ENCODE measurements at places on chromosomes 5 and 9.

GRCh38 chr5:78473751-78474150, 113.3 kb downstream of the SCAMP1 start:
- DNase-seq = no peak

DNA sequence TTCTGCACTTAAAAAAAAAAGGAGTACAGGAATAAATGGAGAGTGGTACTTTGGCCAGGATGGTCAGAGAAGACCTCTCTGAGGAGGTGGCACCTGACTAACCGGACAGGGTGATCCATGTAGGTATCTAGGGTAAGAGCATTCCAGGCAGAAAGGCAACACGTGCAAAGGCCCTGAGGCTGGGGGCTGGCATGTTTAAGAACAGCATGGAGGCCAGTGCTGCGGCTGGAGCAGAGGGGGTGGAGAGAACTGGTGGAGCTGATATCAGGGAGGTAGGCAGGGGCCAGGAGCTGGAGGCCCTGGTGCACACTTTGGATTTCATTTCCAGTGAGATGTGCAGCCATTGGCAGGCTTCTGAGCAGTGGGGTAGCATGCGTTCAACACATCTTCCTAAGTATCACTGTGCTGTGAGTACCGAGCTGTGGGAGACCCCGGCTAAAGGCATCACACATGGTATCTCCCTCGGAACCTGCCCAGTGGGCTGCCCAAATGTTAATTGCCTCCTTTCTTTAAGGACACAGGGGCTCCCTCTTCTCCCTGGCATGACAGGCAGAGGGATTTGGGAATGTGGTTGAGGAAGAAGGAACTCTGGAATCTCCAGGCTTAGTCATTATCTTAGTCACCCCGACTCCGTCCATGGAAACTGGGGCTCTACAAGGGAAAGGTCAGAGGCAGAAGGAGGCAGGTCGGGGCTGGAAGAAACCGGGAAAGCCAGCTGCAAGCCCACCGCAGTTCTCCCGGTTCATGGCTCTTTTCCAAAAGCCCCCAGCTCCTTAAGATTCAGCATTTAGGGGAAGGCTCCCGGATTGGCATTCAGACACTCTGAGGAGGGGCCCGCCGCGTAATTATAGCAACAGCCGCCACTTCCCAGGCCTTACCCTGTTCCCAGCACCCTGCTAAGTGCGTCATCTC, 18.6 kb downstream of the SLC6A7 start:
- no peak for DNase-seq

DNA sequence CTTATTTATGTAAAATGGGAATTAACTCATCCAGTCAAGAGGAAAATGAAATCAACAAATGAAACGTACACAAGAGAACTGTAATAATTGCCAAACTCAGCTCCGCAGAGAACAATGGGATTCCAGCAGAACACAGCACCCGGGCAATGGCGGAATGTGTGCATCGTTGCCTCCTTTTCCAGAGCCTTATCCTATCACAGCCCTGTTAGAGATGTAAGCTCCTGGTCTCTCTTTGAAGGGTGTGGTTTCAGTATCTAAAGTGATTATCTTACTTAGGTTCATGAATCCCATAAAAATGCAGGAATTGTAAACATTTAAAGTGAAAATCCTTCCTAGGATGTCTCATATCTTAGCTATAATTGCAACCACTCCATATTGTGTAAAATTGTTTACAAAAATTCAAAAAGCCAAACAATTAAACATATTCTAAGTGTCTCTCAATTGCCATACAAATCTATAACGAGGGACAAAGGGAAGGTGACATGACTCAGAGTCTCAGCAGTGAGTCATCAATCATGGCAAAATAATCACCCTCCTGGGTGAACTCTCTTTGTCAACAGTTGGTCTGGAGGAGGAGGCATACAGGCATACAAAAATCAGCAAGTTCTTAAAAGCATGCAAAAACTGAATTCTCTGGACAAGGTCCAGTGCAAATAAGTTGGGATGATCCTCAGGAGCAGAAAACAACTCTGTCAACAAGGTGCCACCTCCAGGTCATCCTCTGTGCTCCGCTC, 22.6 kb downstream of the SEMA5A start:
- DNase-seq = no peak

- DNase-seq = no peak
These were observed 456.9 kb downstream of the RASEF start for GRCh38 chr9:82606071-82606470.

All from stimulated activated CD8-positive, alpha-beta memory T cell treated with anti-CD3 and anti-CD28 coated beads, Interleukin-4, amount 100 ng/mL, for 24 hours (primary cell).